ENCODE measurements at places on chromosomes 7 and 10. TPM values are rescaled to one million over a fixed set of nuclear protein-coding genes. Genes with fewer than 3 reads are reported as not detected.

Gene KNDC1
- 0.57 TPM for total RNA-seq

Gene NEURL1
- 1.5 TPM for total RNA-seq

Gene CPEB3
- 1.7 TPM for total RNA-seq

Gene ABCC2
- 1.3 TPM for total RNA-seq

Gene EMX2
- not detected for total RNA-seq

Gene UROS
- total RNA-seq = 51.8 TPM

Gene ZNF239
- 1.9 TPM for total RNA-seq
